ENCODE measurements at places on chromosomes 2 and 18.

DNA sequence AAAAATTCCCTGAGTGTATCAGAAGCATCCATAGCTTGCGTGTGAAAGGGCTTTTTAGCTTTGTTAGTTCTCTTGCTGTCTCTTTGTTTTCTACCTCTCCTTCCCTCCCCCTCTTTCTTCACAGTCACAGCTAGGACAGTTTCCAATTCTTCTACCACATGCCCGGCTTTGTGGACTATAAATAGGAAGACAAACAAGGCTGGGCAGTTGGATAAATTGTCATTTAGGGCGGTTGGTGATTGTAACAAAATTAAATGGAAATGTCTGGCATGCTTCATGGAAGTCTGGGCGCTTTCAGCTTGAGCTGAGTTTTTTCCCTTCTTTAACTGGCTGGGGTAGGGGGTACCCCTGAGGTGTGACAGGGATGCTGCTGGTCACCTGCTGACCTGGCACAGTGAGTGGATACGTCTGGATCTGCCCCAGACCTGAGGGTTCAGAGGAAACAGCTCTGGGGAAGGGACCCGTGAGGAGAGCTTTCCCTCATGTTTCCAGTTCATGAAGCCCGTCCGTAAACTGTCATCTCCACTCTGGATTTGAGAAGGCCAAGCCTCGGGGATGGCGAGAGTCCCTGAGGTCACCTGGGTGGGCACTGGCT, 29.0 kb upstream of the GIGYF2 start:
- DNase-seq, result no peak

- no peak for DNase-seq
Observed at GRCh38 chr2:217431577-217432269, 571.1 kb downstream of the TNS1 start.

- DNase-seq, result no peak
Observed at GRCh38 chr2:5959836-5960820, 267.9 kb downstream of the SOX11 start.

DNA sequence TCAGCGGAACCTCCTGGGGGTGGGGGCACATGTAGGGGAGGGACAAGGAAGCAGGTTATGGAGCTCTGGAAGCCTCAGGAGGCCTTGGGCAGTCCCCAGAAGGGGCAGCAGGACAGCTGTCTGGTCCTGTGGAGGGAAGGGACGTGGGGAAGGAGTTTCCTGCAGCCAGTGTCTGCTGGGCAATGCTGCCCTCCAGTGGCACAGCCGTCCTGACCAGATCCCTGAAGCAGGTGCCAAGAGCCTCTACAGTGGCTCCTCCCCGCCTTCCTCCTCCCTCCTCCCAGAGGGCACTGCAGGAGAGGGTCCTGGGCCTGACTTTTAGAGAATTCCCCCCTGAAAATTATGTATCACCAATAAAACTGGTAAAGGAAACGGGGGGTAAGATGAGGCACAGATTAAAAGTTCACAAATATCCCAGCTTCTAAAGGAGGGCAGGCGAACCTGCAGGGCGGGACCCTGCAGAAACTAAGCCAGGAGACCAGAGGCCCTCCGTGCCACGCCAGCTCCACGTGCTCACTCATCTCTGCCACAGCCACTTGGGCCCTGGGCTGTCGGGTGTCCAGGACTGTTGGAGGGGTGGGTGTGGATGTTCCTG, 258.5 kb downstream of the TWIST2 start:
- DNase-seq, result peak; percentile 39

GRCh38 chr2:946073-946948, 4.3 kb upstream of the SNTG2 start:
- DNase-seq, result no peak

- peak; percentile 43 for DNase-seq
Observed at GRCh38 chr2:169670215-169670651, 24.0 kb downstream of the CFAP210 start.

GRCh38 chr18:35050028-35050546, 8.9 kb downstream of the MAPRE2 start:
- peak; percentile 34 for DNase-seq

DNA sequence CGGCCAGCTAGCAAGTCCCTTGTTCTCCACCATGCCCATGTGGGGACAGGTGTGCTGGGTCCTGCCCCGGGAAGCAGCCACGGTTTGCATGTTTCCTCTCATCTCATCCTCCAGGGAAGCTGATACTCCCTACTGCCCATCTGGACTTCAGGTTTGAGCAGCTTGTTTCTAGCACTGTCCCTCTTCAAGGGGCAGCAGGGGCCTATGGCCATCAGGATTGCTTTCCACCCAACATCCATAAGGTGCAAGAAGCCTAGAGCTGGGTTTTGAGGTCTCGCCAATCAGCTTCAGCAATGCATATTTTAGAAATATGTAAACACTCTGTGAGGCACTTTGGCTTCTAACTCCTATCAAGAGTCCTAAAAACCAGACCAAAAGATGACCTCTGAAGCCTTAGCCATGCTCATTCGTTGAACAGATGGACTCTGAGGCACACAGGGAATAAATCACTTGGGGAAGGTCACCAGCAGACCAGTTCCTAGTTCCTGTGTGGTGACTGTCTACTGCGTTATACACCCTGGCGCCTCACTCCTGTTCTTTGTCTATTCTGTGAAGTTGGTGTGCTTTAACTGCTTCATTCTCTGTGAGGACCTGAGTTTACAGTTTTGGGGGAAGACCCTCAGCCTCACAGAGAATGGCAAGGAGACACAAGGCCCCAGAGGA, 192.6 kb upstream of the TWIST2 start:
- DNase-seq, result no peak

GRCh38 chr2:240407090-240407489, 28.4 kb upstream of the GPC1 start:
- no peak for DNase-seq

GRCh38 chr2:29663268-29663667, 258.1 kb downstream of the ALK start:
- DNase-seq, result no peak

GRCh38 chr2:210003359-210003758, 921 bp downstream of the RPE start:
- DNase-seq, result peak; percentile 55

- no peak for DNase-seq
Observed at GRCh38 chr2:188519136-188519535, 227.5 kb downstream of the GULP1 start.

DNA sequence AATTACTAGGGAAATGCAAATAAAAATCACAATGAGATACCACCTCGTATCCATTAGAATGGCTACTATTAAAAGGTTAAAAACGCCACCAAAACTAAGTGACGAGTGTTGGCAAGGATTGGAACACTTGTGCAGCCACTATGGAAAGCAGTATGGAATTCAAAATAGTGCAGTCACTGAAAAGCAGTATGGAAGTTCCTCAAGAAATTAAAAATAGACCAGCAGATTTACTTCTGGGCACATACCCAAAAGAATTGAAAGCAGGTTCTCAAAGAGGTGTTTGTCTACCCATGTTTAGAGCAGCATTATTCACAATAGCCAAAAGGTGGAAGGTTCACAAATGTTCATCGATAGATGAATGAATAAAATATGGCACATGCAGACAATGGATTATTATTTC, 149.7 kb upstream of the STON1 start:
- no peak for DNase-seq

All from erythroblast (primary cell).